Osteoblast (primary cell): ENCODE measurements at places on chromosomes 1 and 21. TPM values are rescaled to one million over a fixed set of nuclear protein-coding genes. Genes with fewer than 3 reads are reported as not detected.

CFHR5 gene
- not detected in 2 replicates for total RNA-seq

TIE1 gene
- not detected in 2 replicates for total RNA-seq

HSD3B2 gene
- not detected in 2 replicates for total RNA-seq

LRIF1 gene
- 10.5 and 13.6 TPM in 2 replicates for total RNA-seq

CAMSAP2 gene
- total RNA-seq: 50.3 and 55.7 TPM in 2 replicates

RIPK4 gene
- 0.29 and 2.2 TPM in 2 replicates for total RNA-seq

OR2L8 gene
- total RNA-seq: not detected in 2 replicates

GRIK3 gene
- not detected in 2 replicates for total RNA-seq

CLEC20A gene
- total RNA-seq: under 0.01 TPM in 1 of 2 replicates, not detected in the other

CRYZ gene
- 33.9 and 35.1 TPM in 2 replicates for total RNA-seq

TMEM240 gene
- total RNA-seq: 1.8 and 2.7 TPM in 2 replicates
